A673 (cell line): ENCODE measurements at places on chromosomes 16 and 17.

DNA sequence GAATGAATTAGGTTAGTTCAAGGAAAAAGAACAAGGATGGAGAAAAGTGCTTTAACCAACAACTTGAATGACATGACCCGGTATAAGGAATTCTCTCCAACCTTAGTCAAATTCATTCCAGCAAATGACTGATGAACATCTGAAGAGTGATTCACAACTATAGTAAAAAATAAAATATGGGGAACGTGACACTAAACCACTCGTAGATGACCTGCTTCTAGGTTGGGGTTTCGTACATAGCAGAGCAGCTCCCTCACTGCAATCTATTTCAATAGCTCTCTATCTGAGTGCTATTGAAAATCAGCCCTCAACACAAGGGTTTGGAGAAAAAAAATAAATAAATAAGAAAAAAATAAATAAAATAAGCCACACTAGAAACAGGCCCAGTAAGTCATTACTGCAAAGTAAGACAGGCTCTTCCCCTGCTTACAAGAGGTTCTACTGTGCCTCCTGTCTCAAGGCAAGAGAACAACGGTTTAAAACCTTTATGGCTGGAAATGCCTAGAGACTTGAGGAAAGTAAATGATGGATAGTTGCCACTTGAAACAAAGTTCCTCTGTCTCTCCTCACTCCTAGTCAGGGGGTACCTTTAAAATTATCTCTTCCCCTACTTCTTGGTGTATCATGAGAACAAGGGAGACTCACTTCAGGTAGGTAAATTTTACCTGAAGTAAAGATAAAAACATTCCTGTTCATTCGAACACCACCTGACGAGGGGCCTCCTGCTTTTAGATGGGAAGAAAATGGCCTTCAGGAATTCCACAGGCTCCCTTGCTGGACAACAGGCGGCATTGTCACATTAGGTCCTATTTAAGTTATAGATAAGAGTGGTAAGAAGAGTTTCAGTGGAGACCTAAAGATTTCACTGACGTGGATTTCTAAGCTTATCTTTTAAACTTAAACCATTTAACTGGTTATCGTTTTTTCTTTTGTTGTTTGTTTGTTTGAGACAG is 20.5 kb downstream of the COG7 start:
- DNase-seq, result no peak

DNA sequence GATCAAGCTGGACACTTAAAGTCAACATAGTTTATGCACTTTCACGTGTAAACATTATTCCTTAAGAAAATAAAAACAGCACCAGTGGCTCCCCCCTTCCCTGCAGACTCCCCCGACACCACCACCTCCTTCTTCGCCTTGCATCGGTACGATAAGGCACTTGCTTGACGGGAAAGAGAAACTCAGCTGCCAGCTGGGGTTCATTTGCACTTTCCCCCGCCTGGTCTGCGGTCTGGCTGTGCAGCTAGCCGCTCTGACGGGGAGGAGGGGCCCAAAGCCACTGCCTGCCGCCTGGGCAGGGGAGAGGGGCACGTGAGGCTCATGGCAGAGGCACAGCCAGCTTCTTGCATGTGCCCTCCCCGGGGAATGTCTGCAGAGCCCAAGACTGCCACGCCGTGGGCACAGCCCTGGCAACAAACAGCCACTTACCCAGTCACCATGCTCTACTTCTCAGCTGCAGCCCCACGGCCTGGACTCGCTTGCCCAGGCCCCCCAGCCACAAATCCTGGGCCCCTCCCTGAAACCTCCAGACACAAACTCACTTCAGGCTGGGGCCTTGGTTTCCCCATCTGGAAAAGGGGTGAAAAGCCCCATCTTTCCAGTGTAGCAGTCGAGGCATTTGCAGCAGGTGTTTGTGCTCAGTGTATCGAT is 16.5 kb upstream of the PRM1 start:
- peak; percentile 37 for DNase-seq

GRCh38 chr17:73929860-73930430 is 273.5 kb upstream of the RPL38 start:
- DNase-seq, result peak; percentile 24

DNA sequence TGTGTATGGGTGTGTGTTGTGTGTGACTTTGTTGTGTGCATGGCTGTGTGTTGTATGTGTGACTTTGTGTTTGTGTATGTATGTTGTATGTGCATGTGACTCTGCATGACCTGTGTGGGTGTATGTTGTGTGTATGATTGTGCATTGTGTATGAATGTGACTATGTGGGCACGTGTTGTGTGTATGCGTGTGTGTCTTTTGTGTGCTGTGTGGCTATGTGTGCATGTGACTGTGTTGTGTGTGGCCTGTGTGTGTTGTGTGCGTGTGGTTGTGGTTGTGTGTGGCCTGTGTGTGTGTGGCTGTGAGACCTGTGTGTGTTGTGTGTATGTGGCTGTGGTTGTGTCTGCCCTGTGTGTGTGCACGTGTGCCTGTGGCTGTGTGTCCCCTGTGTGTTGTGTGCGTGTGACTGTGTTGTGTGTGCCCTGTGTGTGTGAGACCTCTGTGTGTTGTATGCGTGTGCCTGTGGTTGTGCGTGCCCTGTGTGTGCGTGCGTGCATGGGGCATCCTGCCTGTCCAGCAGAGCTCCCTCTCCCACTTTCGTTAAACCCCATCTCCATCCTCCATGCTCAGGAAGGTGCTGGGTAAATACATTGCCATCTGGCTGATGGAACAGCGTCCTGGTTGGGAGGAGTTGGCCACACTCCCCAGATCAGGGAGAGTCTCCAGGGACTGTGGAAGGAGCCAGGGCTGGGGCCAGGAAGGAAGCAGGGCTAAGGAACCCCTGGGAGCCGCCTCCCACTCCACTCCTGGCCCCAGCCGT is 90.1 kb upstream of the GSE1 start:
- DNase-seq, result peak; percentile 82

DNA sequence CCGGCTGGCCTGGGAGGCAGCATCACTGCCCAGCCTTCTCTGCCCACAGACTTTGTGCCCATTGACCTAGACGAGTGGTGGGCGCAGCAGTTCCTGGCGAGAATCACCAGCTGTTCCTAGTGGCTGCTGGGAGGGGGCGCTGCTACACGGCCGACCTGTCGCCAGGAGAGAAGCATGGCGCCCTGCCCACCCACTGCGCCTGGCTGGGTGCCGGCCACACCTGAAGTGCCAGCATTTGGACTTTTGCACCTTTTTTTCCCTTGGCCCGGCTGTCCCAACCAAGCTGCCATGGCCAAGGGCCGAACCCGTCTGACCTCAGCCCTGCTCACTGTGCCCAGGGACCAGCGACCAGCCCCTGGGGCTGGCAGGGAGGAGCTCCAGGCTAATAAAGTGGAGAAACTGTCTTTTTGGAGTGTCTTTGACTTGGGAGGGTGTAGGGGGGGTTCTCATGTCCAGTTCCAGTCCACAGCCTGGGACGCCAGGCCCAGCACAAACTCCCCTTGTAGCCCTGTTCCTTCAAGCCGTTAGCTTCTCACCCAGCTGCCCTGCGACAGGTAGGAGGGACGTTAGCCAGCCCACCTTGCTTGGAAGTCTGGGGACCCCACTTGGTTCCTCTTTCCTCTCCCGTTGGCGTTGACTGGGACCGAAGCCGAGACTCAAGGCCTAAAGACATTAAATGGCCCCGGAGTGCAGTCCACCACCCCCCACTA is 939 bp upstream of the WDR90 start:
- peak; percentile 55 for DNase-seq

DNA sequence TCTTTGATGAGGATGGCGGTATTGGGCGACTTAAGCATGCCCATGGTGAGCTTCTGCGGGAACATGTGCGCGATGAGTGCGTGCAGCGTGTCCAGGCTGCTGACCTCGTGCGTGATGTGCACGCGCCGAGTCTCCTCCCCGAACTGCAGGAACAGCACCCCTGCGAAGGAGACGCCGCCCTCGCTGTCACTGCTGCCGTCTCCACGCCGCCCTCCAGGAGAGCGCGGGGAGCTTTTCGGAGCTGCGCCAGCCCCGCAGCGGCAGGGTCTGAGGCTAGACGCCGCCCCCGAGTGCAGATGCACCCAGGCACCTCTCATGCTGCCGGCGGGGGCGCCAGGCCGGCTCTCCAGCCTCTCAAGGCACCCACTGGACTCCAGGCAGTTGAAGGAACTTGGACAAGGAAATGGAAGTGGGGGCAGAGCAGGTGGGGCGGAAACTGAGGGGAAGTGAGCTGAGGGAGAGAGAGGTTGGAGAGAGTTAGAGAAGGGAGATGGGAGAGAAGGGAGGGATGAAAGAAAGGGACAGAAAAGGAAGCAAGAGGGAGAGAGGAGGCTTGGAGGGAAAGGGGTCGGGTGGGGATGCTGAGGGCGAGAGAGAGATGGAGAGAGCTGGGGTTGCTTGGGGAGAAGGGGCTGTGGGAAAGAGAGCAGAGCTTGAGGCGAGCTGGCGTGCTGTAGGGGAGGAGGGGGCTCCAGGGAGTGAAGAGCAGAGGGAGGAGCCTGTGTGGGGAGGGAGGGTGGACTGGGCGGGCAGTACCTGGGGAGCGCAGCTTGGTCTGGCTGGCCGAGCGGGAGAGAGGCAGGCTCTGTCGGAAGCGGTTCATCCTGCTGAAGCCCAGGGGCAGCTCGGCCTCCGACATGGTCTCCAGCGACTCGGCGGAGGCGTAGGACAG is 42.1 kb downstream of the SRCIN1 start:
- DNase-seq, result no peak

- DNase-seq, result no peak
Observed at GRCh38 chr17:53819956-53820355, 2.8 kb upstream of the KIF2B start.

GRCh38 chr17:77852731-77853130 is 105.8 kb upstream of the TNRC6C start:
- DNase-seq, result no peak

DNA sequence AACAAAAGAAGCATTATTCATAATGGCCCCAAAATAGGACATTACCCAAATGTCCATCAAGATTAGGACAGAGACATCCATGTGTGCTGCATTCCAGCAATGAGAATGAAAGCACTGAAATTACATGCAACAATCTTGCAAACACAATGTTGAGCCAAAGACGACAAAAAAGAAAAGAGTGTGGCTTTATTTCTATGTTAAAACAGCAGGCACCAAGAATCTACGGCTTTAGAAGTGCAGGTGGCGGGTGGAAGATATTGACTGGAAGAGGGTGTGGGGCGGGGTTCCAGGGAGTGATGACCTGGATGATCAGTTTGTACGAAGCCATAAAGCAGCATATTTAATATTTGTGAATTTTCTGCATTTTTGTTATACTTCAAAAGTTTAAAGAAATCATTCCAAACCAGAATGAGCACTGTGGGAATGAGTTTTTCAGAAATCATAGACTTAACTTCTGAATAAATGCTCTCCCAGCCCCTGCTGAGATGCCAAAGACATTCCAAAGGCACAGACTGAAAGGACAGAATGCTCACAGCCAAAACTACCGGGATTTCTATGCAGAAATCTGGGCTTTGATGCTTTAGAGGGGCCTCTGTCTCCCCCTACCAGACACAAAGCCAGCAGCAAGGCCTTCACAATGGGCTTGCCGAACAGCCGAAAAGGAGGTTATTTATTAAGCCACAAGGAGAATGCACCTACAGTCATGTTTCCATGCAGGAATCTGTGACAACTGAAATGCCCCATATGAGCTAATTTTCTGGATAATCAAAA is 361.6 kb downstream of the GRIN2A start:
- no peak for DNase-seq

DNA sequence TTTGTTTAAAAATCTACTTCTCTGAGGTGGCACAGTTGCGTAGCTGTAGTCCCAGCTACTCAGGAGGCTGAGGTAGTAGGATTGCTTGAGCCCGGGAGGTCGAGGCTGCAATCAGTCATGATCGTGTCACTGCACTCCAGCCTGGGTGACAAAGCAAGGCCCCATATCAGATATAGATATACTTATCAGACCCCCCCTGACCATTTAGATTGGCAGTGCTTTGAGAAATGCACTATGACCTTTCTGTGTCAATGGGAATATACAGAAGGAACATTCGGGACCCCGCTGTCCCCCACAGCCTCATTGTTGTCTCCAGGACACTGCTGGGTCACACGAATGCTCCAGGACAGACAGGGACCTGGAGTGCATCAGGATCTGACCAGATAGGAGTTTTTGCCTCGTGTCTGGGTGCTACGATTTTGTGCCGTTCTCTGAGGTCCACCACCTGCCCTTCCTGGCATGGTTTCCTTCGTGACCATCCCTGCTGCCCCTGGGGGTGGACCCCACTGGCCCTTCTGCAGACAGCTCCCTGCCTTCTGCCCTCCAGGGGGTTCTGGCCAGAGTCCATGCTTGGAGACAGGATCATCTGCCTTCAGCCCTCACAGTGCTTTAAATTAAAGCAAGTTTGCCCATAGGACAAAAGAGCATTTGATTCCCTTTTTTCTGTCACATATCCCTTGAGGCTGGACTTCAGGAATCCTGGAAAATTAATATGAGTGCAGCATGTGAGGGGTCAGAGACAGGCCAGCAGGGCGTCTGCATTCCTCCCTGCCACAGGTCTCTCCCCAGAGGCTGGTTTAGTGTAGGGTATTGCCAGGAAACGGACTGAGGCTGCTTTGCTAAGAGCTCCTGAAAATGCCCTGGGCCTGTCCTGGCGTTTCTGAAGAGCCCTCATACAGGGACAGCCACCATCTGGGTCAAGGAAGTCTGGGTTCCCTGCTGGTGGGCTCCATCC is 19.3 kb downstream of the PLD6 start:
- no peak for DNase-seq

DNA sequence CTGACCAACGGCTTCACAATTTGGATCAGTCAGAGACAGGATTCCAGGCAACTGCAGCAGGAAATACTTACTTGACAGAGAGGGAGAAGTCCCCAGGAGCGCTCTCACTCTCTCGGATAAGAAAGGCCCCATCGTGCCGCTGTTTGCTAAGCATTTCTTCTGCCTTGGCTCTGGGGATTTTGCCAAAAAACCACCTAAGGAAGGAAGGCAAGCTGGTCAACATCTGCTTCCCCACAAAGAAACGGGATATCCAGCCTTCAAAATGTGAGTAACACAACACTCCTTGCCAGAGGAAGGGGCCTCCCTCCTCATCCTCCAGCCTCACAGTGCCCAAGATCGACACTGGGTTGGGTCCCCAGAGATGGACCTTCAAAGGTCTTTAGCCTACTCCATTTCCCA is 36.6 kb upstream of the SLC25A19 start:
- no peak for DNase-seq

DNA sequence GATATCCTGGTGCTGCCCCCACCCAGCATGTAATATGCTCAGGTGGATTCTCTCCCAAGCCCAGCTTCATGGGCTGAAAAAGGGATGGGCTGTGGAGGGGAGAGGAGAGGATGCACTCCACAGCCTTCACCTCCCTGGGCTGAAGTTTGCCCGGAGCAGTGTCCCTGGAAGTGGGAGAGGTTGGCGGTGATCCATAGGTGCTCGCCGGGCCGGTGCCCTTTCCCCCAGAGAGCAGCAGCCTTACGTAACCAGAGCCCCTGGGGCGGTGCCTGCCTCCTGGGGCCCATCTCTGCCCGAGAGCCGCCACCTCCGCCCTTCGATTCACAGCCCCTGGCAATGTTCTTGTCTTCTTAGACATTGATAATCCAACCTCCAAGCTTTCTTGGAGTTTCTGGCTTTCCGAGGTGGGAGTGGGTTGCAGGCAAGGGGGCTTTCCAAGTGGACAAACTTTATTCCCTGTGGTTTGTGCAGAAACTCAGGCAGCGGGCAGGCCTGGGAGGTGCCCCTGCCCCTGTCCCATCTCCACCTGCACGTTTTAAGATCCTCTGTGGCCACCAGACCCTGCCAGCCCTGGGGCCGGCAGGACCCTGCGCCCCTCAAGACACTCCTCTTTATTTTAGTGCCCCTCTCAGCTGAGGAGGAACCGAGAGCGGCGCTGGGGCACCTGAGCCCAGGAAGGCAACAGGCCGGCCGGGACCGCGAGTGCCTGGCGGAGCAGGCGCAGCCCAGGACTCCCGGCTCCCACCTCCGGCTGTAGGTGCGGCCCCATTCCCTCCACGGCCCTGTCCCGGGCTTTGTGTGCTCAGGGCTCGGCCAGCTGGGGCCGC is 3.1 kb upstream of the WDR90 start:
- DNase-seq, result no peak

- DNase-seq, result no peak
Observed at GRCh38 chr17:71071041-71071440, 901.7 kb downstream of the KCNJ2 start.
